ENCODE measurements at places on chromosomes 5 and 9.
A peak's percentile ranks its signal among the peaks of the same experiment; 100 is the strongest.

DNA sequence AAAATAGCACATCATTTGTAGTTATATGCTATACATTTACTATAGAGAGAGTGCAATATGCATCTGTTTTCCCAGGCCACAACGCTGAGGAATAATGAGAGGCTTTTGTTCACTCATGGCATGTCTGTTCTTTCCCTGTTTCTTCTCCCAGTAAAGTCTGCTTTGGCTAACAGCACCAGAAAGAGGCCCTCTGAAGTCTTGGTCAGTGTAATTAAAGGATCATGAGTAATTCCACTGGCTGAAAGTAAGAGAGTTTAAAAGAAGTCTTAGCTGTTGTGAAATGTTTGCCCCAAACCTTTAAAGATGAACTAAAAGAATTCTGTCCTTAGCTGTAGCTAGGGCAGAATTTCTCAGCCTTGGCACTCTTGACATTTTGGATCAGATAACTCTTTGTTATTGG, 228.8 kb downstream of the TLE4 start:
- no peak for DNase-seq

GRCh38 chr9:130873966-130874365, 22.6 kb downstream of the QRFP start:
- DNase-seq = no peak

GRCh38 chr9:22580788-22581187, 134.2 kb downstream of the DMRTA1 start:
- DNase-seq = no peak

- peak; percentile 88 for DNase-seq
Observed at GRCh38 chr5:100900796-100901781, 2.0 kb downstream of the ST8SIA4 start.

DNA sequence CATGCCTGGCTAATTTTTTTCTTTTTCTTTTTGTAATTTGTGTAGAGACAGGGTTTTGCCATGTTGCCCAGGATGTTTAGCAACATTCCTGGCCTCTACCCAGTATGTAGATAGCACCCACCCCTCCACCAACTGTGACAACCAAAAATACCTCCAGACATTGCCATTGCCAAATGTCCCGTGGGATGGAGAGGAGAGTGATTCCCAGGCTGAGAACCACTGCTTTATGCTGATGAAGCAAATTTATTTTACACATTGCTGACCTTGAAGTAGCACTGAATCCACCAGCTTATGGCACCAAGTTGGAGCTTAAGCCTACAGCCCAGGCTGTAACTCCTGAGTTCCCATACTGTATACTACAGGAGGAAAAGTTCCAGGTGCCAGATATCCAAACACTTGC, 58.5 kb downstream of the GGTA1 start:
- no peak for DNase-seq

- DNase-seq = no peak
Observed at GRCh38 chr5:152739916-152740315, 334.8 kb upstream of the NMUR2 start.

- no peak for DNase-seq
Observed at GRCh38 chr9:128149951-128150593, 819 bp downstream of the LCN2 start.

GRCh38 chr5:133531178-133531577, 81.2 kb downstream of the FSTL4 start:
- no peak for DNase-seq

DNA sequence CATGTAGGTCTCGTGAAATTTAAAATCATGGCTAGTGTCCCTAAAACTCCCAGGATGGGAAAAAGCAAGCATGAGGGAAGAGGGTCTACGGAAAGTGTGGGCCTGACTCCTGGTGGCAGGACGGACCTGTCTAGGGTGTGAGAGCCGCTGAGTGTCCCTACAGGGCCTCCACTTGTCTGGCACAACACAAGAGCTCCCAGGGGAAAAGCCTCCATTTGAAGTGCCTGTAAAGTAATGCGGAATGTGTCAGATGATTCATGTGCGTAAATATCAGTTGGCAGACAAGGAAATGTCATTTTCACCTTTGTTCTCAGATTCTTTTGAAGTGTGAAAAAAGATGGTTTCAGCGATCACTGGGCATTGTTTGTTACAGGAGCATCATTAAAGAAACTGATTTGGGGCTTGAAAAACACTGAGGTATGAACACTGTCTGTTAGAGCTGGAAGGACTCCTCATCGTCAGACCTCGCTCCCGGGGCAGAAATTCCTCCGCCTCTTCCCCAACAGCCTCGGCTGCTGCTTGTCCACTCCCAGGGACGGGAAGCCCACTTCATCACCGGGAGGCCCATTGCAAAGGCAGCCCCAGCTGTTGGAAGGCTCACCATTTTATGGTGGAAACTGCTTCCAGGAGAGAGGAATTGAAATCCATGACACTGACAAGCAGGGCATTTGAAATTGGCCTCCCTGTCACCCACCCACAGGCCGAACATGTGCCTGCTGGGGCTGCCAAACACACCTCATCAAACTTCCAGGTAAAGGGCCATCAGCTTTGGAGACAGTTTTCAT, 240.8 kb downstream of the FSTL4 start:
- no peak for DNase-seq

GRCh38 chr5:122352331-122352730, 40.3 kb downstream of the SNCAIP start:
- no peak for DNase-seq

DNA sequence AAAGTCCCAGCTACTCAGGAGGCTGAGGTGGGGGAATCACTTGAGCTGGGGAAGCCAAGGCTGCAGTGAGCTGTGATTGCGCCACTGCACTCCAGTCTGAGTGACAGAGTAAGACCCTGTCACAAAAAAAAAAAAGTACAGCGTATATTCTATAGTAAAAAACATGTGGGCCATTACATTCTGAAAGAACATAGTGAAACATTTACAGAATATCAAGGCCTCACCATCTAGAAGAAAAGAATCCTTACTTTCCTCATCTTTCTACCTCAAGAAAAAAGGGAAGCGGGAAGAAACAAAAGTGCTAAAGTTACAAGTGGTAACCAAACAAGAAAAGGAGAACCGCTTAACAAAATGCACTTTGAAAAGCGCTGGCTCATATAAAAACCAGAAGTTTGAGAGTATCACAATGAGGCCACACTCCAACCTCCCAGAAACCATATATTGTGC, 5.7 kb upstream of the SYK start:
- DNase-seq = no peak

DNA sequence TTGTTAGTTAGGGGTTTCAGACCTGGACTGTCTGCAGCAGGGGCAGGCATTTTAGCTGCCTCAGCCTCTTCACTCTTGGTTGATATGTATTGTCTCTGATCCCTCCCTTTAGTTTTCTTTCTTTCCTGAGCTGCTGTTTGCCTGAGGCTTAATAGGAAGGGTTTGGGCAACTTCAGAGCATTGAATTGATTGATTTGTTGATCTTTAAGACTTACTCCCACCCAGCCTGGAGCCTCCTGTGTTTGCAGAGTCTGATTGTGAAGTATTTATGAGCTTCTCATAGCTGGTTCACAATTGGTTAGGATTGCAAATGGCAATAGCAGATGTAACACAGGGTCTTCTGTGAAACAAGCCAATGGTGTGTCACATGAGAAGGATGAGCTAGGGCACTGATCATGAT, 671.8 kb upstream of the SEMA6A start:
- no peak for DNase-seq

GRCh38 chr9:121566481-121567465, 67.1 kb upstream of the GGTA1 start:
- DNase-seq = no peak

- no peak for DNase-seq
Observed at GRCh38 chr9:76153902-76154629, 240.2 kb downstream of the RFK start.

DNA sequence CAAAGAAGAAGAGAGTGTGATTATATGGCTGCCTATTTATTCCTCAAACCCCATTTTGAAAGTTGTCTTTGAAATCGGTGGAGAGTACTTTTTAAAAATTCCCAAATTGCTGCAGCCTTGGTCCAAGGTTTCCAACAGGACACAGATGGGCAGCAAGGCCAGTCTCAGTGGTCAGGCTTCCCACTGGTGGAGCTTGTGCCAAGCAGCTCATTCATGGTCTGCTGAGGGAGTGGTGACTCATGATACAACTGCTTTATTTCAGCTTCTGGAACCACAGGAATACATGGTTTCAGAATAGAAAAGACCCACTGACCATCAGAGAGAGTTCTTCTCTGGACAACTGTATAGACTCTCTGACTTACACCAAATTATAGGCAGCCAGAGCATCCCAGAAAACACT, 673.1 kb upstream of the KLF4 start:
- DNase-seq = no peak

GRCh38 chr5:9895302-9895645, 265.1 kb upstream of the TAS2R1 start:
- no peak for DNase-seq

- no peak for DNase-seq
Observed at GRCh38 chr5:173765029-173765644, 123.0 kb upstream of the CPEB4 start.

GRCh38 chr5:1068204-1068894, 43.5 kb downstream of the SLC12A7 start:
- DNase-seq = no peak

DNA sequence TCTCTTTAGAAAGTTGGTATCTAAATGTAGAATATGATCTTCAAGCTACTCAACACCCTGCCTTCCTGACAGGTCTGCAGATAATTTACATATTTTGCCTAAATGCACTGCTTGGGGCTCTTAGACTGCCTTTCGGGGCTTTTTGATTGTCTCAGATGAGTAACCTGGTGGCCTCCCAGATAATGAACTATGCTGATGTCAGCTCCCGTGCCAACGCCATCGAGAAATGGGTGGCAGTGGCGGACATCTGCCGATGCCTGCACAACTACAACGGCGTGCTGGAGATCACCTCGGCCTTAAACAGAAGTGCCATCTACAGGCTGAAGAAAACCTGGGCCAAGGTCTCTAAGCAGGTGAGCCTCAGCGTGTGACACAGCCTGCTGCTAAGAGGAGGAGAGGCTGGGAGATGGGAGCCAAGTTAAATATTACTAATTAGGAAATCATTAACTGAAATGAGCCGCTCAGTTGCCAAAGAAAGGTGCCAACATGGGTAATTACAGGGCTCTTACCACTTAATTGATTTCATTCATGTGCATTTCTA, 20.8 kb upstream of the CKMT2 start:
- no peak for DNase-seq

- DNase-seq = no peak
Observed at GRCh38 chr9:87816036-87816435, 66.6 kb upstream of the SPATA31E1 start.

GRCh38 chr9:29669613-29670012, 2096.3 kb upstream of the C9orf72 start:
- no peak for DNase-seq

- DNase-seq = no peak
Observed at GRCh38 chr9:87840134-87840533, 42.5 kb upstream of the SPATA31E1 start.

DNA sequence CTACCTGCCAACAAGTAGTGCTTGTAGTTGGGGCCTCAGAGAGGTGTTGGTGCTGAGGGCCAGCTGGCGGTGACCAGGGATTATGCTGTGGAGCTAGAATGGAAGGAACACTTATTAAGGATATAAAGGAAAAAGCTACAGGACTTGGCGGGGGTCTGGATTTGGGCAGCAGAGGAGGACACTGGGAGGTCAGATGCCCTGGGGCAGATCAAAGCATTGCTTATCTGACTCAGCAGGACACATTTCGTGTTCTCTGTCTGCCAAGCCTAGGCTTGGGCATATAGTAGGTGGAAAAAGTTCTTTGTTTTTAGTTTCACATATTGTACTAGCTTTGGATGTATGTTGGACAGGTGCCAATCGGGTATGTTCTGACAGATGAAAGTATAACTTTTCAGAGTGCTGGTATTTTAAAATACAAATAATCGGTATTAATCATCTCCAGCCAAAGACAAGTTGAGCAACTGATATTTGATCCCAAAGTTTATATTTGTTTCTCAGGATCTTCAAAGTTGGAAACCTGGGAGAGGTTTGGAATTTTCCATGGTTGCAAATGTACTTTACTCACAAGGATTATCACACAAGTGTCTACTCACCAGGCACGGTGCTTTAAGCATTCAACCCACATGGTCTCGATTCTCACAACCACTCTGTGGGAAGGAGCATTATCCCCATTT, 69.4 kb downstream of the IQGAP2 start:
- peak; percentile 25 for DNase-seq

DNA sequence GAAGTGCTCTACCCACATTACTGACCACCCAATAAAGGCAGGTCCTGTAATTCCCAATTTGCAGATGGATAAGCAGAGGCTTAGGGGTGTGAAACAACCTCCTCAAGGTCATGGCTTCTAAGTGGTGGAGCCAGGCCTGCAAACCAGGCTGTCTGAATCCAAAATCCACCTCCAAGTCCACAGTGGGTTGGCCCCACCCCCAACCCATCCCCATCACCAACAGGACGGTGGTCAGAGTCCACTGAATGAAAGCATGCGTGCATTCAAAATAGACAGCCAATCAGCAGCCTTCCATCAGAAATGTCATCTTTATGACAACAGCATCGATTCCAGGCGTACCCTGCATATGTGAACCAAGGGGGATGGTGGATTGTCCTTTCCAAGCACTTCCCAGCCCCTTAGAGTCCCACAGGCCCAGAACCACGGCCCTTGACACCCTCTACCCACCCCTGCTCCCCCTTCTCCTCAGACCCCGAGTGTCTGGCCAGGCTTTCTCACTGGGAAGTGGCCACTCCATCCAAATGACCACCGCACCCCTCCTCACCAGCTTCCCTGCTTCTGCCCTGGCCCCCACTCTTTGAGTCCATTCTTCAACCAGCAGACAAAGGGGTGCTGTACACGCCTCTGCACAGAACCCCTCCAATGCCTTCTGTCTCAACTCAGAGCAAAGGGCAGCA, 133.1 kb downstream of the KCNIP1 start:
- no peak for DNase-seq

GRCh38 chr5:1659100-1659981, 135.6 kb upstream of the LPCAT1 start:
- DNase-seq = no peak

DNA sequence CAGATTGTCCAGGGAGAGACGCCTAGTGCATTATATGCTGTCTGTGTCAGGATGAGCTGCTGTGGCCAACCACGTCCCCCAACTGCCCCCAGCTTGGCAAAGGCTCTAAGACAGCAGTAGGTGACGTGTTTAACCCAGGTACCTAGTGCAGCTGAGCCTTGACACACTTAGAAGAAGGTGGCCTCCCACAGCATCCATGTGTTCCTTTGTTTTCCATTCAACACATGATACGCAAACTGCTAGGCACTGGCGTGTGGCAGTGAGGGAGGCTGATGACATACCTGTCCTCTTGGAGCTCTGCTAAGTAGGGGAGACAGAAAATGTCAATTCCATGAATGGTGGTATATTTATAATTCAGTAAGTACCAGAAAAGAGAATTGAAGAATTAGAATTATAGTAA, 291.7 kb downstream of the NR3C1 start:
- DNase-seq = no peak

Measured in CD4-positive, alpha-beta T cell treated with Interleukin-17A for 4 hours (primary cell).